Stimulated activated CD8-positive, alpha-beta memory T cell treated with anti-CD3 and anti-CD28 coated beads, Interleukin-12 subunit alpha, Interleukin-12 subunit beta, amount 100 ng/mL, for 1 hour (primary cell): ENCODE measurements at places on chromosomes 16 and 17.

- no peak for DNase-seq
Measured at GRCh38 chr16:19153876-19154275, 14.2 kb upstream of the SYT17 start.

DNA sequence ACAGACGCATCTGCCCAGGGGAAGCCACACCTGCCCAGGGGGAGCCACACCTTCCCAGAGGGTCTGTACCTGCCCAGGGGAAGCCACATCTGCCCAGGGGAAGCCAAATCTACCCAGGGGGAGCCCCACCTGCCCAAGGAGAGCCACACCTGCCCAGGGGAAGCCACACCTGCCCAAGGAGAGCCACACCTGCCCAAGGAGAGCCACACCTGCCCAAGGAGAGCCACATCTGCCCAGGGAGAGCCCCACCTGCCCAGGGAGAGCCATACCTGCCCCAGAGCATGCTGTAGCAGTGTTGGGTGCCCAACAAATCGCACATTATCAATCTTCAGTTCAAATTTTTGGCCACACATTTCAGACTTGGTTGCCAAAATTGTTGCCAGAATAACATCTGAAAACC is 19.6 kb downstream of the NPRL3 start:
- no peak for DNase-seq

GRCh38 chr17:15332338-15332737 is 9.1 kb downstream of the TEKT3 start:
- no peak for DNase-seq

DNA sequence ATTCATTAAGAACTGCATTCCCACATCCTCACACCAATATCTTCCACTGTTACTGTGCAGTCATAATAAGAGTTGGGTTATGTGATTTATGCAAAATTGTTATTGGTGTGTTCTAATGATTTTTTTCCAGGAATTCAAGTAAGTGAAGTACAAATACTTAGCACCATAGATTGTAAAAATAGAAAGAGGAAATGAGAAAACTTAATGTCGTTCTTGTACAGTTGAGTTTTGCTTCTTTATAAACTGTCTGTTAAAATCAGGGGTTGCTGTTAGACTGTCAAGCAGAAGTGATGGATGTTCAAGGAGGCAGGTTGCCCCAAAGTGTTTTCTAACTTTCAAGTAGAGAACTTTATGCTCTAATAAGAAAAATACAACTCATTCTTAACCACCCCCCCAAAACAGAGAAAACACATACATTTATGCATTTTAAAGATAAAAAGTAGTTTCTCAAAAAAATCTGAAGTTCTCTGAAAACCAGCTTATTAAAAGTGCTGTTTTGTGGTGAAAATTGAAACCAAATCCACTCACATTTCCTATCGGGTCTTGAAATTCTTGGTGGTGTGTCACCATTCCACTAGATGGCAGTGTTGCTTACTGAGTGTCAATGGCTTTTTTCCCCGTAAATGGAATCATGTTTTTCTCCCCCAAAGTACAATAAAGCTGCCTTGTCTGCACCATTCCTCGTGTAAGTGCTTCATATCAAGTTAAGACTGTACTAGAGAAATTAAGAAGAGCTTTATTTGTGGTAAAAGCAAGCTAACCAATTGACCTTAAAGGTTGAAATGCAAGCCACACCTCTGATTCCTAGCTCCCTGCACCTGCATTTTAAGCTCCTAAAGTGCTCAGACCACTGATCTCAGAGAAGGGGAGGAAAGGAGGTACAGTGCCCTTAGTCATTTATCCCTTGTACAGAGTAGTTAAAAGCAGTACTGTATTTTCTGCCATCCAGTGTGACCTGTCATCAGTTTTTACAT is 4.7 kb upstream of the IGSF6 start:
- peak; percentile 43 for DNase-seq

DNA sequence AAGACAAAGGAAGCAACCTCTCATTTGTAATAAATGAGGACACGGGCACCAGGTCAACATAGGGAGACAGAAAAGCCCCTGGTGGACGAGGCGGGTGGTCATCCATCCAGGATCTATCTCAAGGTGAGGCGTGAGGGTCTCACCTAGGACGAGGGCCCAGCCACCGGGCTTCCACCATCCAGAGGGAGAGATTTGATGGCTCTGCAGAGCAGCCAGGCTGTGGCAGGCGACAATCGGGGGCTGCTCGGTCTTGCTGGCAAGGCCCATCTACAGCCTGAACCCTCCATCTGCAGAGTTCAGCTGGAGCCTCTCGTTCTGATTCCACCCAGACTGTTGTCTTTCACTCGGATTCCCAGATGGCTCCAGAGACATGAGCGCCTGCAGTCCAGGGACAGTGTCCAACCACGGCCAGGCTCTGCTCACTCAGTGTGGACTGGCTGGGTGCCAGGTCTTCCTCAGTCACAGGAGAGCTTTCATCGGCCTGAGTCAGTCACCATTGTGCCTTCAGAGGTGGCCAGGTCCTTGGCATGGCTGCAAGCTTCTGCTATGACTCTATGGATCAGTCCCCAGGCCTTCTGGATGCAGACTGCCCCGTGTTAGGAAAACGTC is 5.9 kb downstream of the LITAFD start:
- no peak for DNase-seq

- no peak for DNase-seq
Measured at GRCh38 chr17:75454193-75454592, 2.2 kb upstream of the TMEM94 start.

- DNase-seq = no peak
Measured at GRCh38 chr16:65713181-65713808, 591.4 kb upstream of the CDH11 start.

DNA sequence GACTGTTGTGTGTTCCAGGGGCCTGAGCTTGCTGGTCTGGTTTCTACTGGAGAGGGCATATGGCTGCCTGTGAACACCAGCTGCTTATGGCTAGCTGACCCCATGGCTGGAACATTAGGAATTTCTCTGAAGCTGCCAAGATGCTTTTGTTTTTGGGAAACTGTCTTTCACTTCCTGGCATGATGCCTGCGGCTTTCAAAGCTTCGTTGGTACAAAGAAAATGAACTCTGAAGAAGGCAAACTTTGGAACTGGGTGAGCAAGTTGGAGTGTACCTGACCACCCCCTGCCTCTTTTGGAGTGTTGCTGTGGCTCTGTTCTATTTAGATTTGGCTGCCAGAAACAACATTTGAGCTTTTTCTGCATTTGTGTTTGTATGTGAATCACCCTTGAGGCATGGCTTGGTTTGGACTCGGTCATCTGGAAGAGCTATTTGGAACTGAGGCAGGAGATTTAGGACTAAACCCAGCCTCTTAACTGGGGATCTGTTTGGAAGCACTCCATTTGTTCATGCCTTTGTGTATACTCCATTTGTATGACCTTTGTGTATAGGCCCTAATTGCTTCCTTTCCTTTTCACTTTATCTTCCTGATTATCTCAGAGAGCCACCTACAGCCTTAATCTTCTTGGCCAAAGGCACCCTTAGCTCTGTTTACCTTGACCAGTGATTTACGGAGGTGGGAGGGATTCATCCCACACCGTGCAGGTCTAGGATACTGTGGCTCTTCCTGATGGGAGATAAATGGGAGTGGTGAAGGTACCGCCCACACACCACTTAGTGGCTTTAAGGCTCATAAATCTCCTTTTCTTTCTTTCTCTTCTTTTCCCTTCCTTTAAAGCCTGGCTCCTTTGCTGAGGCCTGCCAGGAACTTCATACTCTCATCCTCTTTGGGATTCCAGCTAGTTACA is 7.3 kb upstream of the CPHXL start:
- no peak for DNase-seq

DNA sequence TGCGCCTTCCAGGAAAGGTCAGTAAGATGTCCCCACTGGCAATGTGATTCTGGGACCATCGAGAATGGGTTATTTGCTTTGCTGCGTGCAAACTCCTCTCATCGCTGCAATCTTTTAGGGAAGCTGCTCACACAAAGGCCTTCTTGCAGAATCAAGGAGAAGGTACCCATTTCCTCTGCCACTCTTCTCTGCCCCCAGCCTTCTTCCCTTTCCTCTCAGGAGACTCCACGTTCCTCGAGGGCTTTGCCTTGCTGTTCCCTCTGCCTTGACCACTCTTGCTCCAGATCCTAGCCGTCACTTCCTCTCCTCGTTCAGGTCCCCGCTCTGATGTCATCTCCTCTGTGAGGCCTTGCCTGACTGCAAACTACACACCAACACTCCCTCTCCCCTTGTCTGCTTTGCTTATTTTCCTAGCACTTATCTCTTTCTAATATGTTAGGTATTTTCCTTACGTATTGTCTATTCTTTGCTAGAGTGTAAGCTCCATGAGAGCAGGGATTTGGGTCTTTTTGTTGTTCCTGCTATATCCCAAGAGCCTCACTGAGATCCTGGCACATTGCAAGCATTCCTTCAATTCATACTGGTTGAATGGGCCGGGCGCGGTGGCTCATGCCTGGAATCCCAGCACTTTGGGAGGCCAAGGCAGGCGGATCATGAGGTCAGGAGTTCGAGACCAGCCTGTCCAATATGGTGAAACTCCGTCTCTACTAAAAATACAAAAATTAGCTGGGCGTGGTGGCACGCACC is 5.3 kb upstream of the CRK start:
- DNase-seq = no peak

- no peak for DNase-seq
Measured at GRCh38 chr17:32755045-32755805, 121.7 kb downstream of the MYO1D start.

DNA sequence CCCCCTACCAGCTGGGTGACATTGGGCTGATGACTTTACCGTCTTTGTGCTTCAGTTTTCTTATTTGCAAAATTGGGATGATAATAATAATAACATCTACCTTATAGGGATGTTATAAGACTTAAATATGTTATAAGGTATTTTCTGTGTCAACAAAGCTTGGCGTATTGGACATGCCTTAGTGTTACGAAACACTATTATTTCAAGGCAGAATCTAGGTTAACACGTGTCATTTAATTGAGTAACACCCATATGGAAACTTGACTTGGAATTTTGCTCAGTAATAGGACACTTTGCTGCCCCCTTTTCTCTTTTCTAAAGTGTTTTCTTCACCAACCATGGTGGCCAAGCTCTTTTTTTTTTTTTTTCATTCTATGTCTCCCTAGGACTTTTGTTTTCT is 294.2 kb upstream of the SALL1 start:
- no peak for DNase-seq

DNA sequence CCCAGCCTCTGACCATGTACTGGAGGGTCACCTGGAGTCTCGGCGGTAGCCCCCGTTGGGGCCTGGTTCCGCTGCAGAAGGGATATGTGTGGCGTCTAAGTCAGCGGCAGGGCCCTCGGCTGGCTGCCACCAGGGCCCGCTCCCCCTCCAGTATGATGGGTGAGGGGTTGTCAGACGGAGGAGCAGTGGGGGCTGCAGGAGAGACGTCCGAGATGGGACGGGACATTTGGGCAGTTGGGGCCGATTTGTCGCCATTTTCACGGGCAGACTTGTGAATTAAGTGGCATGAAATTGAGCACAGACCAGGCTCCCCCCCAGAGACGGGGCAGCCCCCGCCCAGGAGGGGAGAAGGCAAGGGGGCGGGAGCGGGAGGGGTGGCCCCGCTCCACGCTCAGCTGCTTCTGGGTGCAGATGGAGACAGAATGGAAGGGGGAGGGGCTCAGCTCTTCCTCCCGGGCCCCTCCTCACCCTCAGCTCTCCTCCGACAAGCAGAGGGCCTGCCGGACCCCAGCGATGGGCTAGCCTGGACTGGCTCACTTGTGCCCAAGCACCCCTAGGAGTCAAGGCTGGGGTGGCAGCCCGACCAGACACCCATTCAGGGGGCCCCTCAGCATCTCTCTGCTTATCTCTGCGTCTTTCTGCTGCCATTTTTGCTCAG is 52.7 kb upstream of the LHX1 start:
- DNase-seq = no peak

DNA sequence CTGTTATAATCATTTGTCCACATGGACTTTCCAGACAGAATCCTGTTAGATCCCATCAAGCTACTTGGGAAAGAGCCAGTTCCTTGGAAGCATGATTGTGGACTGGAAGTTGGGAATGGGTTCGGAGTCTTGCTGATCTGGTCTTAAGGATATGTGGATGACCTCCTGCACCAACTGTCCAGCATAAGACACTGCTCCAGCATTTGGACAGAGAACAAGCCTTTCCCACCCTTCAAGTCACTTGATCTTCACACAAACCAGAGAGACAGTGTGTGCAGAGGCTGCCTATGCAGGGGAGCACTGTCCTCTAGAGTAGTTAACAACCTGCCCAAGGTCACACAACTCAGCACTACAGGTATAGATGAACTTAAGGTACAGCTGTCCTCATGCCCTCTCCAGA is 5.8 kb upstream of the MT1B start:
- DNase-seq = no peak

DNA sequence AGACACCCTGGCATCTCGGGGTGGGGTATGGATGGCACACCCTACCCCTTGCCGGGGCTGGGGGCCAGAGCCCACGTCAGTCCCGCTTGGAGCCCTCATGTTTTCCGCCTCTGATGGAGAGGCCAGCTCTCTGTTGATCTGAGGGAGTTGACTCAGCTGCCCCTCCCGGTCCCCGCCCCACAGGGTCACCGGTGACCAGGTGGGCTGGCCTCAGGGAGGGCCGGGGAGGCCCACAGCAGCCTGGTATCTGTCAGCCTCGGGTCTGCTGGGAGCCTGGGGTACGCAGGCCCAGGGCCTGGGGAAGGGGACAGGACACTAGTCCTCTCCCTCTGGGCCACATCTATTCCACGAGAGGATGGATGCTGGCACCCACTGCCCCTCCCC is 109.5 kb upstream of the CIBAR2 start:
- no peak for DNase-seq

DNA sequence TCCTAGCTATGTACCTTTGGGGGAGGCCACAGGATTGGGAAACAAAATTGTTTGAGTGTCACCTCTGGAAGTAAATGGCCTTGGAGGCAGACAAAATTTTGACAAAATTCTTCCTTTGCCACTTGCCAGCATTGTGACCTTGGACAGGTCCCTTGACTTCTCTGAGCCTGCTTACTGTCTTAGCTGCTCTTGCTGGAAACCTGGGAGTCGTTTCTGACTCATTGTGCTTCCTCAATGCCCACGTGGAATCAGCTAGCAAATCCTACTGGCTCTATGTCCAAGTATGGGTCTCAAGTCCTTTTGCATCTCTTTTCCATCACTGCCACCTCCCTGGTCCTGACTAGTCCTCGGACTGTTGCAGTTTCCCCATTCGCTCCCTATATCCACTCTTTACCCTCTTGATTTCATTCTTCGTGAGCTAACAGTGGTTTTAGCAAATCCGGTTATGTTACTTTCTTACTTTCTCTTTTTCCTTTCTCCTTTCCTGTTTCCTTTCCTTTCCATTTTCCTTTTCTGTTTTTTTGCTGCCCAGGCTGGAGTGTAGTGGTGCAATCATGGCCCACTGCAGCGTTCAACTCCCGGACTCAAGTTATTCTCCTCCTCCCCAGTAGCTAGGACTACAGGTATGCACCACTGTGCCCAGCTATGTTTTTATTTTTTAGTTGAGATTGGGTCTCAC is 68.1 kb upstream of the LGALS9 start:
- no peak for DNase-seq

DNA sequence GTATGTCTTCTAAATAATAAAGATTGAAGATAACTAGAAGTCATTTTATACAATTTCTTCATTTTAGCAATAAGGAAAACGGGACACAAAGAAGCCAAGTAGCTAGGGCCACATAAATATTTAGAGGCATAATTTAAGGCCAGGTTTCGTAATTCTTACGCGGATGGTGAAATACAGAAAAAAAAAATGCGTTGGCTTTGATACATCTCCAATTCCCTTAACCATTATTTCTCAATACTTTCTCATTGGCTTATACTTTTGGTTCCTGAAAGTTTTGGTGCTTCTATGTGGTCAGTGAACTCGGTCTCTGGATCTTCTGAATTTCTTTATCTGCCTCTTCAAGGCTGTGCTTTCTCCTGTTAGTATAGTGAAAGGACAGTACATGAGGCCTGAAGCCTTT is 888.1 kb downstream of the KCNJ2 start:
- DNase-seq = no peak
